Amniotic stem cell (primary cell): ENCODE measurements at places on chromosomes 13 and 19.
A peak's percentile ranks its signal among the peaks of the same experiment; 100 is the strongest.

GRCh38 chr13:112416647-112417046 is 40.5 kb downstream of the SPACA7 start:
- DNase-seq: no peak

DNA sequence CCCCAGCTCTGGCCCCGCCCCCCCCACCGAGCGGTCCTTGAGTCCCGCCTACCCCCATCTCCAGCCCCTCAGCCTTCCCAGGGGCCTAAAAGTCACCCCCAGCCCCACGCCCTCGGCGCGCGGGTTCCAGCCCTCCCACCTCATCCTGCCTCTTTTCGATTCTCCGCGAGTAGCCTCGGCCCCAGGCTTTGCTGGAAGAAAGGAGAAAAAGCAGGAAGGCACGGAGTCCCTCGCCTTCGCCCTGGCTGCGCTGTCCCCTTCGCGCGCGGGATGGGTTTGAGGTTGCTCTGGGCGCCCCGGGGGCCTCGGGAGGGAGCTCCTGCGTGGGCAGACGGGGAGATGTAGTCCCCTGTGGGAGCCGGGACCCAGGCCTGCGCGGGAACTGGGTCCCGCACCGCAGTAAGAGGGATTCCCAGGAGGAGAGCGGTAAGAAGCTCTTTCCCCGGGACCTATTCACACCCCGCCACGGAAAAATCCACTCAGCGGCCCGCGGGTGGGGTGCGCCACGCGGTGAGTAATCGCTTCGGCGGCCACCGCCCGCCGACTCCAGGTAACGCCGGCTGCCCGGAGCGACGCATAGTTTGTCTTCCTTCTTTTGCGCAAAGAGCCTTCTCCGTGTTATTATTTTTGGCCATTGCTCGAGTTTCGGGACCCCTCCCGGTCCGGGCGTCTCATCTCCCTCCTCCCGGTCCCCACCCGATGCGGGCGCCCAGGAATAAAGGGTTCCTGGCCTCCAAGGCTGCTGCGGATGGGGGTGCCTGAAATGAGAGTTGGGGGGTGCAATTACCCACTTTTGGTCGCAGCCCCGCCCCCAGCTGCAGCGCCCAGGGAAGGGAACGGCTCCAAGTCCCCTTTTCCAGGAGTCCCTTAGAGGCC is 865 bp upstream of the CRLF1 start:
- no peak for DNase-seq

GRCh38 chr19:1497578-1498235 is 6.7 kb downstream of the REEP6 start:
- no peak for DNase-seq

DNA sequence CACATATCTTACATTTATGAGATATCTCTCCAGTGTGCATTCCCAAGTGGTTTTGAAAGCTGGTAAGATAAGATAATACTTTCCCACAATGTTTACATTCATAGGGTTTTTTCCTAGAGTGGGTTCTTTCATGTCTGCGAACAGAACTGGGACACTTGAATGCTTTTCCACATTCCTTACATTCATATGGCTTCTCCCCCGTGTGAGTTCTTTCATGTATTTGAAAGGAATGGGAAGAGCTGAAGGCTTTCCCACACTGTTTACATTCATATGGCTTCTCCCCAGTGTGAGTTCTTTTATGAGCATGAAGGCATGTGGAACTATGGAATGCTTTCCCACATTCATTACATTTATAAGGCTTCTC is 19.7 kb downstream of the ZNF433 start:
- no peak for DNase-seq

GRCh38 chr13:26469602-26470001 is 87.9 kb upstream of the WASF3 start:
- no peak for DNase-seq

DNA sequence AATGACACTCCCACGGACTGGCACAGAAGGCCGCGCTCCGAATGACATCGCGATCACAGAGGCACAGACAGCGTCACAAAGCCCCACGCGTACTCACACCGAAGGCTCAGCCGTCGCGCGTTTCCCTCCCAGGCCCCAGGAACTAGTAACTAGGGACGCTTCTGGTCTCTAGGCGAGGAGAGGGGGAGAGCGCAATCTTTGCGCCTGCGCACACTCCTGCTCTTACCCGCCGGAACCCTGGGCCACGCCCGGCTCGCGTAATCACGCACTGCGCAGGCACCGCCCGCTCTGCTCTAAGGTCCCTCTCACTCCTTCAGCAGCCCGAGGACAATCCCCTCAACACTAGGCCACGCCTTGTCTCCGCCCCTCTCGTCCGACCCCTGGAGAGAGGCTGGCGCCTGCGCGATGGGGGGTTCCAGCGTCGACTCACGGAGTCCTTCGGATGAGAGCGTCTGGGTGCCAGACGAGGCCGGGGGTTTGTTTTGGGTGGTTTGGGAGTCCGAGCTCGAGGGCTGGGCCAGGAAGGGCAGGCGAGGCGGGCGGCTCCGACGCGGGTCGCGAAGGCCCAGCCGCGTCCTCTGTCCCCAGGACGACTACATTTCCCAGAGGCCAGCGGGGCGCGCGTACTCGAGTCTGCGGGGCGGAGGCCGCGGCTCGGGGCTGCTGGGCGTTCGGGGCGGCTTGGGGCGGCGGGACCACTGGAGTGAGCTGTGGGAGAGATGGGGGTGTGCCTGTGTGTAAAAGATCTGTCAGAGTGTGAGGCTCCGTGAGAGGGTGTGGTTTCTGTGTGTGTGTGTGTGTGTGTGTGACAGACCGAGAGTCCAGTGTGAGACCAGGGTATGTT is at the start of gene ZNF471:
TSS of gene ZNF471 (plus strand) at position 410 of the 844 bp plus-strand sequence. CDS start 3,717 bp downstream, outside the sequence.
- peak; percentile 97 for DNase-seq

DNA sequence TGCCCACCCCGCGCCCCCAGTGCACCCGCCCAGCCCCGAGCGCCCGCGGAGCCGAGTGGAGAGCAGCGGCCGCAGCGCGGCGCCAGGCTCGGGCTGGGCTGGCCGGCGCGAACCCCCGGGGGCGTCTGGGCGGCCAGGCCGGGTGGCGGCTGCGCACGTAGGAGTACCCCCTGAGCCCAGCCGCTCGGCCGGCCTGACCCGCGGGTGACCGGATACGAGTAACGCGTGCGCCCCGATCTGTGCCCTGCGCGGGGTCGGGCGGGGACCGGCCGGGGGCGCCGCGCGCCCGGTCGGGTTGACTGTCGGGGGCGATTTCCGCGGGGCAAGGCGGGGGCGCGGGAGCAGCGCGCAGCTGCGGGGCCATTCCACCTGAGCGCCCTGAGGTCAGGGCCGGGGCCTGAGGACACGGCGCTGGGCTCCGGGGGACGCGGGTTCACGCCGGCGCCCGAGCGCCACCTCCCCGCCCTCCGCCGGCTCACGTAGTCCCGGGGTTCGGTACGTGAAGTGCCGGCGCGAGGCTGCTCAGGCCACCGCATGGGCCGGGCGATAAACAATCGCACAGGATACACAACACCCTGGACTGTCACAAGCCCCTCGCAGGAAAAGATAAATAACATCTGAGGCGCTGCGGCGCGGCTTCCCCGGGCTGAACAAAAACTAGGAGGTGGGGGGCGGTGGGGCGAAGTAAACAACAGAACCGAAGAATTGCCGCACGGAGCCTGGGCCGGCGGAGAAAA is 37.6 kb upstream of the FLT1 start:
- no peak for DNase-seq

DNA sequence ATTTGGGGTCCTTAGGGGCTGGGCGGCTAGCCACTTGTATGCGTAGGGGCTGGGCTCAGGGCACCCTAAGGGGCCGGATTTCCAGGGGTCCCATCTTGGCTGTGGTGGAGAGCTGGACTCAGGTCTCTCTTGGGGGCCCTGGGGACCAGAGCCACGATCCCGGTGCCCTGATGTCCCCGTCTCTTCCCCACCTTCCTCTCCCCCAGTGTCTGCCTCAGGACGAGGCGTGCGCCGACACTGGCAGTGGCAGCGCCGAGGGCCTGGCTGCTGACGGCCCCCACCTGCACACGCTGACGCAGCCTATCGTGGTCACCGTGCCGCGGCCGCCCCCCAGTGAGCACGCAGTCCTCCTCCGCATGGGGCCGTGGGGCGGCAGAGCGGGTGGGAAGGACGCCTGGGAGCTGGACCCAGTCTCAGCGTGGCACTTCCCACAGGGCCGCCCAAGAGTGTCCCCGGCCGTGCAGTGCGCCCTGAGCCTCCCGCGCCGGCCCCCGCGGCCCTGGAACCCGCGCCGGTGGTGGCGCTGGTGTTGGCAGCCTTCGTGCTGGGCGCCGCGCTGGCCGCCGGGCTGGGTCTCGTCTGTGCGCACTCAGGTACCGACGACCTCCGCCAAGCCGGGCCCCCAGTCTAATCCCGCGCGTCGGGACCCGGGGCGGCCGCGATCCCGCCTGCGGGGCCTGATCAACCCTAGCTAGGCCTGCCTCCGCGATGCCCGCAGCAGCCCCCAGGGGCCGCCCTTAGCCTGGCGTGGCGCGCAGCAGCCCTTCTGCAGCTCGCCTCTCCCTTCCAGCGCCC is 2.7 kb upstream of the SNAPC2 start:
- peak; percentile 34 for DNase-seq

DNA sequence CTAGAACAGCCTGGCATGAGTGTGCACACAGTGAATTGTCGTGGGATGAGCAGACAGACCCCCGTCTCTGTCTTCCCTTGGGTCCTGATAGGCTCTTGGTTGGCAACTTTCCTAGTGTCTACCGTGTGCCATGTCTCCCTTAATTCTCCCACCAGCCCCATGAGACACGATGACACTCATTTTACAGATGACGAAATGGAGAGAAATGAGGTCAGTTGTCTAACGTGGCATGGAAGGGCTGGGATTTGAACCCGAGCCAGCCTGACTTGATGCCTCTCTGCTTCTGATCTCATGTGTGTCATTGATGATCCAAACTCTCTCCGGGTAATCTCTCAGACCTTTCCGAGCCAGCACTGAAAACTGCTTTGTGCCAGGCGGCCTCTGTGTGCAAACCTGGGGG is 8.4 kb upstream of the KLK14 start:
- DNase-seq: no peak

DNA sequence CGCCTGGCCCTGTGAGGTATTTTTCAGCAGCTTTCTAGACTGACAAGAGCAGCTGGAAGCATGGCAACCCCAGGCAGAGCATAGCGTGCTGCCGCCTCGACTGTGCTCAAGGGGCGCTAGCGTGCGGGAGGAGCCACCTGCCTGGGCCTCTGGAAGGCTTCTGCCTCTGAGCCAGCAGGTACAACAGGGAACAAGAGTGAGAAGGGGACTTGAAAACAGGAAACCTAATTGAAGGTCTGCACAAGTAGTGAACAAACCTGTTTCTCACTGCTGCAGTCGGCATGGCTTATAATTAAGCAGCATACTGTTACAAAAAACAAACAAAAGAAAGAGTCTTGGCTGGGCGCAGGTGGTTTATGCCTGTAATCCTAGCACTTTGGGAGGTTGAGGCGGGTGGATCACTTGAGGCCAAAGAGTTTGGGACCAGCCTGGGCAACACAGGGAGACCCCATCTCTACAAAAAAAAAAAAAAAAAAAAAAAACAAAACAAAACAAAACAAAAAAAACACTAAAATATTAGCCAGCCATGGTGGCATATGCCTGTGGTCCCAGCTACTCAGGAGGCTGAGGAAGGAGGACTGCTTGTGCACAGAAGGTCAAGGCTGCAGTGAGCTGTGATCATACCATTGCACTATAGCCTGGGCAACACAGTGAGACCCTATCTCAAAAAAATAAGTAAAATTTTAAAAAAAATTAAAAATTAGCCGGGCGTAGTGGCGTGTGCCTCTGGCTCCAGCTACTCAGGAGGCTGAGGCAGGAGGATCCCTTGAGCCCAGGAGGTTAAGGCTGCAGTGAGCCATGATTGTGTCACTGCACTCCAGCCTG is 12.6 kb upstream of the GARRE1 start:
- no peak for DNase-seq

GRCh38 chr13:85312071-85312470 is 487.1 kb downstream of the SLITRK6 start:
- no peak for DNase-seq

- DNase-seq: no peak
These were observed at the start of the genes OR7A5 and OR7C1 for GRCh38 chr19:14835011-14835410. Gene OR7A5, minus strand, starts transcription at chr19:14835185. Its CDS starts 6,944 bp downstream, at chr19:14828241. Gene OR7C1, minus strand, starts transcription at chr19:14835185. Its CDS starts 35,049 bp downstream, at chr19:14800136.

DNA sequence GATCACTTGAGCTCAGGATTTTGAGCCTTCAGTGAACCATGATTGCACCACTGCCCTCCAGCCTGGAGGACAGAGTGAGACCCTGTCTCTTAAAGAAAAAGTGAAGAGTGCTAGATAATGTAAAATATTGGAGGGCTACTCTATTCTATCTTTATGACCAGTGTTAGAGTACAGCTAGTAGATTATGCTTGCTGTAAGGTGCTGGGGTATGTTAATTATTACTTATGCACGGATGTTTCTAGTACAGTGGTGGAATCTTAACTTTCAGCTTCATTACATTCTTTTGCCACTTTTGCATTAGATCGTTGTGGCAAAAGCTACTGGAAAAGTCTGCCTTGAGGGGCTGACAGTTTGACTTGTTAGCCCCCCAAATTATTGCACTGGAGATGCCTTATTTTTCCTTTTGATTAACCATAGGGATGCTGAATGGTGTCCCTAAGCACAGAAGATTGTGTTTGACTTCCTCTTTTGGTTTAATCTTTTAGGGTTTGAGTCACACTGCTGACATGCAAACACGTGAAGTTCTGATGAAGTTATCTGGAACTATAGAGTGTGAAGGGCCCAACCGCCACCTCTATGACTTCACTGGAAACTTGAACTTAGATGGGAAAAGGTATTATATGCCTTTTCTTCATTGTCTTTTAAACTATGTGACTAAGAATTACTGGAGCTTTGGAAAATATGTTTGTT is 169.8 kb downstream of the ATP8A2 start:
- no peak for DNase-seq

- no peak for DNase-seq
These were observed 46.4 kb upstream of the STARD13 start for GRCh38 chr13:33331962-33332361.

GRCh38 chr19:49111218-49111998 is 2.8 kb upstream of the LIN7B start:
- no peak for DNase-seq

- no peak for DNase-seq
These were observed 4.1 kb downstream of the FRY start for GRCh38 chr13:32035716-32036115.

DNA sequence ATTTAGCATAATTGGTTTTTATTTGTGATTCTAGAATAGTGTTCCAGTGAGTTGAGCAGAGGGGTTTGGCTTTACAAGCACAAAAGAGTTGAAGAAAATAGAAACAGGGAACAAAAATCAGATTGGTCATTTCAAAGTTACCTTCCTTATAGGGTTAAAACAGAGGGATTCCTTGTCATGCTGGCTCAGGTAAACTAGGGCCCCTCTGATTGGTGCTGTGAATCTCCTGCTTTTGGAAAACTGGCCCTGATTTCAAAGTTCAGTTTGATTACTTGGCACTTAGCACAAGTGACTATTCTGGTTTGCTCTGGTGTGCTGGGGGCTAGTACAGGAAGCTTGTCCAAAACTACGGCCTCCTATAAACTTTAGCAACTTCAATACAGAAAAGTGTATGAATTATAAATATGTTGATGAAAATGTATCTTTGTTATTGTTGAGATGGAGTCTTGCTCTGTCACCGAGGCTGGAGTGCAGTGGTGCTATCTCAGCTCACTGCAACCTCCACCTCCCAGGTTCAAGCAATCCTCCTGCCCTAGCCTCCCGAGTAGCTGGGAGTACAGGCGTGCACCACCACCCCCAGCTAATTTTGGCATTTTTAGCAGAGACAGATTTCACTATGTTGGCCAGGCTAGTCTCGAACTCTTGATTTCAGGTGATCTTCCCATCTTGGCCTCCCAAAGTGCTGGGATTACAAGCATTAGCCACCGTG is 1.9 kb upstream of the MRPS31 start:
- no peak for DNase-seq

GRCh38 chr13:71327266-71327665 is 539.7 kb downstream of the DACH1 start:
- no peak for DNase-seq

- DNase-seq: no peak
These were observed 1.2 kb upstream of the SLC27A1 start for GRCh38 chr19:17469092-17469480.

- DNase-seq: no peak
These were observed 21.7 kb downstream of the IRS2 start for GRCh38 chr13:109764470-109765291.
